OCI-M1 (cell line): ENCODE measurements at places on chromosomes 11 and 22.

DNA sequence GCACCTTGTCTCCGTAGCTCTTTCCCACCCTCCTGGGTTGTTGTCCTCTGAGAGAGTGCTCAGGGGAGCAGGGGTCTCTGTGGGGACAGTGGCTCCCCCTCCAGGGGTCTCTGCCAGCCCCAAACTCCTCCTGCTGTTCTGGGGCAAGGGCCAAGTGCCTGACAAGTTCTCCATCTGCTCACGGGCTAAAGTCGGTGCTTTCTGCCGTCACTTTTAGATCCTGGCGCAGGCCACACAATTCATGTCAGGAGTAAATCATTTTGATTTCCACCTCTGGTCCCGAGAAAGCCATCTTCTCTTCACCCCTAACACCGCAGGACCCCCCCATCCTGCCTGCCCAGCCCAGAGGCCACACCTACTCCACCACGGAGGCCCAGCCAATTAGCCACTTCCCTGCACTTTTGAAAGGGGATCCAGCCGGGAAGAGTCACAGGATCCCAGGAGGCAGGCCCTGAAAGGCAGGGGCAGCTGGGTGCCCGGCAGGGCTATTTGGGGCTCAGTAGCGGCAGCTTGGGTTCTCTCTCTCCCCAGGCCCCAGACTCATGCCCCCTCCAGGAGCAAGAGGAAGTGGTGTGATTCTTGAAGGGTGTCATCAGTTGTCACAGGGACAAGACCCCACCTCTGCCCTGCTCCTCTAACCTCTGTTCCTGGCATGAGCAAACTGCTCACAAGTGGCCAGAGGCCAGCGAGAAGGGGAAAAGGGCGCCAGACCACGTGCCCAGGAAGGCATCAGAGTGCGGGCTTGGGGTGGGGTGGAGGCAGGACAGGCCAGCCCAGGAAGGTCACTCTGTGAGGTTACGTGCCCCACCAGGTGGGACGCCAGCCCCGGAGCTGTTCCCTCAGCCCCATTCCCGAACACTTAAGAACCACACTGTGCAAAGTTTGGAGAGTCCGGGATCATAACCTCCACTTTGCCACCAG, 1.3 kb downstream of the MACROD1 start:
- peak; percentile 31 for DNase-seq

DNA sequence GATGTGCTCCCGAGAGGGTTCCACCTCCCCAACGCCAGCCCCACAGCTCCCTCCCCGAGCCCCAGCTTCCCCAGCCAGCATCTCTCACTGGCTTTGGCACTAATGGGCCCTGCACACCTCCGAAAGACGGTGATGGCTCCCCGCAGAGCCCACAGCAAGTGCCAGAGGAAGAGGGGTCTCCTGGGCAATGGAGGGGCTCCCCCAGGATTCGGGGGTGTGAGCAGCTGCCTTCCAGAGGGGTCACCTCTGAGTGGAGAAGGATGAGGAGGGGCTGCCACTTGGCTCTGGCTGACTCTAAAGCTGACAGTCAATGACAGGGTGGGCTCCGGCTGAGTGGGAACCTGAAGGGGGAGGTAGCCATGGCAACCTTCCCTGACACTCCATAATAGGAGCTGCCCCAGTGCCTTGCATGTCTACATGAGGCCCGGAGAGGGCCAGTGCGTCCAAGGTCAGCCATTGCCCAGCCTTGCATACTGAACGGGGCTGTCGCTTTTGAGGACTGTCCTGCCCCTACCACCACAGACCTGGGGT, 98.6 kb upstream of the SYT13 start:
- no peak for DNase-seq

DNA sequence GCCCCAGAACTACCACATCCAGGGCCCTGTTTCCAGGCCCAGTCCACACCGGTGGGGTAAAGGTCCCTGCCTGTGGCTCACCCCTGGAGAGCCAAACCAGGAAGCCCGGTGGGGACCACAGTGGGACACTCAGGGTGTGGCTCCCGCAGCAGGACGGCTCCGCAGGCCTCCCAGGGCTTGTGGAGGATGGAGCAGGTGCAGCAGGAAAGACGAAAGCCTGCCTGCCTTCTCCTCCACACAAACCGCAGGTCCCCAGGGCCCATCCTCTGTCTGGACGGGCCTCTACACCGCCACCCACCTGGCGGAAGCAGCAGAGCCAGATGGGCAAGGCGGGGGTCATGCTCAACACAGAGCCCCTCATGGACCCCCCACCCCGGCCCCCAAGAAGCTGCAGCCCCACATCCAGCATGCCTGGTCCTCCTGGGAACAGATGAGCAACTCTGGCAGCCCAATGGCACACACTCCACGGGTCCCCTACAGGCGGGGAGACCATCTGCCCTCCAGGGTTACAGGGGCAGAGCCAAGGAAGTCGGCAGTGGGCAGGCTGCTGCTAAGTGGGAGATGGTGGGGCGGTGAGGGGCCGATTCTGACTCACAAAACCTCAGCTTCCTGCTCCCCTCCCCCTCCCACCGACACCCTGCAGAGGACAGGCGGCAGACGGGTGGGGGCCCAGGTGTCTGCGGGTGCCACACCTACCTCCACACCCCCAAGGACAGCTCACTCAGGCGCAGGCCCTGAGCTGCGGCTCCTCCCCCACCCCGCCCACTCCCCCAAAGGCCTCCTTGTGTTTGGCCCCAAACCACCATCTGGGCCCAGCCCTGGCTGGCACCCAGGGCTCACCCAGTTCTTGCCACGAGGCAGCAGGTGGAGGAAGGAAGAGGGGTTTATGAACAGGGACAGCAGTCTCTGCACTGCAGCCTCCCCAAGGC, 5.2 kb downstream of the SBF1 start:
- peak; percentile 37 for DNase-seq

DNA sequence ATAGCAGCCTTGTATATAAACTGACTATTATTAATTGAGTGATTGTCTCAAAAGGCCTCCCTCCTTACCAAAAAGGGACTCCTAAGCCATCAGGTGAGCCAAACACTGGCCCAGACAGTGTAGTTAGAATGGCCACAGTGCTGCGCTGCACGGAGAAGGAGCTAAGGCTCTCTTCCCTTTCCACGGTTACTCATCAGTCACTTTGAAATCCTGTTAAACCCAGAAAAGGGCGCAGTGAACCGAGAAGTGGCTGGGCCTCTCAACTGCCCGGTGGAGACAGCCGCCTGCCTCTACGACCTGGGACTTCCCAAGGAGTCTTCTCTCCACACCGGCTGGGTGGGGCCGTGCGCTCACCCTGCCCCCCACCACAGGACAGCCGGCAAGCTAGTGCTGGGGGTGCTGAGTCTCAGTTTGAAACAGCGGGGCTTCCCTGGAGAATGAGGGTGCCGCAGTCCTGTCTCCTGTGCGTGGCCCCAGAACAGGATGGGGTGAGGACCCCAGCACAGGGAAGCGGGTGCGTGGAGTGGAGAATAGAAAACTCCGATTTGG, 1.3 kb downstream of the MYH9 start:
- peak; percentile 66 for DNase-seq

GRCh38 chr11:2194877-2195755, 23.5 kb upstream of the TH start:
- DNase-seq: peak; percentile 39

DNA sequence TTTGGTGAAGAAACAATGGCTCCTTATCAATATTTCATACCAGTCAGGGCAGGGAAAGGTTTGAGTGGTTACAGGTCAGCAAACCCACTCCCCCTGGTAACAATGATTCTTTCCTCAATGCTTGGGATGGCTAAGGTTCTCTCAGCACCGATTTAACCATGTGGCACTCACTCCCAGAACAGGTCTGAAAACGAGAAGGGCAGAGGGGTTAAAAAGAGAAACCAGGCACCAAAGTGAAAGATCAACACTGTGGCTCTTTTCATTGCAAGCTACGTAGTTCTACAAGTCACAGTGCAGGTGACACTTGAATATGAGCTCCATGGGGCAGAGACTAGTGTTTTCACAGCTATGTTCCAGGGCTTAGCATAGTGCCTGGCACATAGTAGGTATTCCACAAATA, 132.4 kb downstream of the PLEKHA7 start:
- DNase-seq: no peak

DNA sequence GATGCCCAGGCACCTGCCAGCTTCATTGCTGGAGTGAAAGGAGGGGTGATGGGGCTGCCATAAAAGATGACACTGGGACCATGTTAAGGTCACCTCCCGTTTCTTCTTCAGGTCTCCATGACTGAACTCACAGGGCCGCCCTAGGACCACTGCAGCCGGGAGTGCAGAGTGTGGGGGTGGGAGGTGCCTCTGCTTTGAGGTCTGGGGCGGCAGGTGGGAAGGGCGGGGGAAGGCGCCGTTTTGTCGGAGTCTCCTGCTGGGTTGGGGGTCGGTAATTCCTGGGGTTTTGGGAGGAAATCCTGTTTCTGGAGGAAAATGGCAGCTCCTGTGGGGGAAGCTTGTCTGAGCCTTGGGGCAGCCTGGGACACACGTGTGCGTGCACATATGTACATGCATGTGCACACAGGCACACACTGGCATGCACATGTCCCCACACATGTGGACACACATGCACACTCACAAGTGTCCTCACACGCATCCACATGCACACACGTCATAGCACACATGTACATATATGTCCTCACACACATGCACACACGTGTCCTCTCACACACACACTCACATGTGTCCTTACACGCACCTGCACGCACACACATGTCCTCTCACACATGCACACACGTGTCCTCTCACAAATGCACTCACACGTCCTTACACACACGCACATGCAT, 990.9 kb downstream of the BRD1 start:
- no peak for DNase-seq

DNA sequence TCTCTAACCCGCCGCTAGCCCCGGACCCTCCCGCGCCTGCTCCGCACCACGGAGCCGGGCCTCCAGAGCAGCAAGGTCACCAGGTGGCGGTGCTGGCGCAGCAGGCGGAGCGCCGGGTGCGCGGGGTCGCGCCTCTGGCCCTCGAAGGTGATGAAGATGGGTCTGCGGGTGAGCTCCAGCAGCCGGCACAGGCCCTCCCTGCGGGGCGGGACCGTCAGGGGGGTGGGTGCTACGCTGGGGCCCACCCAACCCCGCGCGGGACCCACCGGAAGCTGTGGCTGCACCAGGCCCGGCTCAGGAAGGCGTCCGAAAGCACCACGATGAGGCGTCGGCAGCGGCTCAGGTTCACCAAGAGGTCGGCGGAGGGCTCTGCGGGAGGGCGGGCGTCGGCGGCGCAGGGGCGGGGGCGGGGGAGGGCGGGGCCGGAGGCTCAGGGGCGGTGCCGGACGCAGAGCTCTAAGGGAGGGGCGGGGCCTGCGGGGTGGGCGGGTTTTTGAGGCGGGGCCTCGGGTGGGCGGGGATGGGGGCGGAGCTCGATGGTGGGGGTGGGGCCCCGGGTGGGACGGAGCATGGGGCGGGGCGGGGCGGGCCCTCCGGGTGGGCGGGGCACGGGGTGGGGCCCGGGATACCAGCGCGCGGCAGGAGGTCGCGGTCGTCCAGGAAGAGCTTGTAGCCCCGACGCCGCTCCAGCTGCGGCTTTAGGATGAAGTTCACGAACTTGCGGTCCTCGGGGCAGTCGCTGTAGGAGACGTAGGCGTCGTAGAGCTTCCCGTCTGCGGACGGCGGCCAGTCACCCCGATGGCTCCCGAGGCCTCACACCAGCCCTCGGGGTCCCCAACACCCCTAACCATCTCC, 7.8 kb downstream of the SIGIRR start:
- peak; percentile 90 for DNase-seq

- peak; percentile 68 for DNase-seq
Observed at GRCh38 chr22:45314786-45315185, 5.1 kb downstream of the FAM118A start.

DNA sequence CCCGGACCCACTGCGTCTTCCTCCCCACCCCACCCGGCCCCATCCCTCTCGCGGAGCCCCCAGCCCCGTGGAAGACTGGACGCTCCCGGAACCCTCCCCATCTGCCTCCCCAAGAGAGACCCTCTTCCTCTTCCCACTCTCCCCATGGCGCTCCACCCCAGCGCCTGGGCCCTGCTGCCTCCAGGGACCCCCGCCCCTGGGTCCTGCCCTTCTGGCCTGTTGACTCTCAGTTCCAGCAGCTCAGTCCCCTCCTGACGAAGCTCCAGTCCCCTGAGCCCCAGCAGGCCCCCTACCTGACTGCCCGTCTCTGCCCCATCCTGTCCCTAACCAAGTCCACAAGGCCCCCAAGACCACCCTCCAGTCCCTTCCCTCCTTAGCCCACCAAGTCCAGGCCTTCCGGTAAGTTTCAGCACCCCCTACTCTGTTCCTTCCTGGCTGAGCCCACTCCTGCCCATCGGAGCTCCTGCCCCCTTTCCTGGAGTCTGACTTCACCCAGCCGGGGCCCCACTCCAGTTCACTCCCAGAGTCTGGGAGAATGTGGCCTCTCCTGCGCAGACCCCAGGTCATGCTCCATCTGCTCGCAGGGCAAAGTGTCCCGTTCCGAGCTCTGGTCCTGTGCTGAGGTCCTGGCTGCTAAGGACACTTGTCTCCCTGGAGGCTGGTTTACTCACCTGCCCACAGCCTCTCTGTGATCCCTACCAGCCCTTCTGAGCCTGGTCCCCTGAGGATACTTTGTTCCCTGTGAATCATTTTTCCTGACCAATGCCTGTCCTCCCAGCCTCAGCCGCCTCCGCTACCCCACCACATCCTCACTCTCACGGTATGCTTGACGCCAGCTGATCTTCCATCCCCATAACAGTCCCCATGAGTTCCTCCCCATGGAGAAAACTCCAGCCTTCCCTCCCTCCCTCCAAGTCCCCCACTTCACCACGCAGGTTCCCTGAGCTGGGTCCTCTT, 722 bp downstream of the IFITM10 start:
- no peak for DNase-seq

DNA sequence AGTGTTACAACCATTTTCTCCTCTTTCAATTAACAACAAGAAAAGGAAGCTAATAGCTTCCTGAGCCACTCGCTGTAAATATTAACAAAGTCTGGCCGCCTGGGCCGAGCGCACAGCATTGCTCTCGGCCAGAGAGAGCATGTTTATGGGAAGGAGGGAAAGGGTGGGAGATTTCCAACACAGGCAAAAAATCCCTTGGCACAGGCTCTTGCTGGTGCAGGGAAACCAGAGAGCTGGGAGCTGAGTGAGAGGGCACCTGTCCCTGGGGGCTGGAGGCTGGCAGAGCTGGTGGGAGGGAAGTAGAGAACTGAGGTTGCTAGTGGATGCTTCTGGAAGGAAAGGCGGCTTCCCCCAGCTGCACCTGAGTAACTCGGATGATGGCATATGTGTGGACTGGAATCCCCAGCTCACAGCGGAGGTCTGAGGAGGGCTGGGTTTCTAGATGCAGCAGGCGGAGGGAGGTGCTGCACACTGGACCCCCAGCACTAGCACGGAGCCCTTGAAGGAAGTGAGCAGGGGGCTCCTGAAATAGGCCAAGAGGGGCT, 59.6 kb downstream of the FLRT1 start:
- no peak for DNase-seq

GRCh38 chr11:97336064-97336463, 946.3 kb downstream of the JRKL start:
- no peak for DNase-seq

DNA sequence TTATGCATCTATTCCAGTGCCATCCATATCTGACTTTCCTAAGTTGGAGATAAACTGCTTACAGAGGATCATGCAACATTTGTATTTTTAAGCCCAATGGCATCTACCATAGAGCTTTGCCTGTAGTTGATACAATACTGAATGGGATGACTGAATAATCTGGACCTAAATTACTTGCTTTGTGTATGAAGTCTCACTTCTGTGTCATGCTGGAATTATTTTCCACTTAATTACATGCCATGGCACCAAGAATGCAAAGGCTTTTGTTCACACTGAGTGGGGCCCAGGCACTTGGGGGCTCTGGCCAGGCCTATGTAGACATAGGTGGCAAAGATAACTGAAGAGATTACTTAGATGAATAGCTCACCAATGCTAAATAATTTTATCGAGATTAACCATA, 51.6 kb downstream of the OPCML start:
- no peak for DNase-seq
